ENCODE measurements at places on chromosomes 1 and 21. TPM values are rescaled to one million over a fixed set of nuclear protein-coding genes. Genes with fewer than 3 reads are reported as not detected.

DNA sequence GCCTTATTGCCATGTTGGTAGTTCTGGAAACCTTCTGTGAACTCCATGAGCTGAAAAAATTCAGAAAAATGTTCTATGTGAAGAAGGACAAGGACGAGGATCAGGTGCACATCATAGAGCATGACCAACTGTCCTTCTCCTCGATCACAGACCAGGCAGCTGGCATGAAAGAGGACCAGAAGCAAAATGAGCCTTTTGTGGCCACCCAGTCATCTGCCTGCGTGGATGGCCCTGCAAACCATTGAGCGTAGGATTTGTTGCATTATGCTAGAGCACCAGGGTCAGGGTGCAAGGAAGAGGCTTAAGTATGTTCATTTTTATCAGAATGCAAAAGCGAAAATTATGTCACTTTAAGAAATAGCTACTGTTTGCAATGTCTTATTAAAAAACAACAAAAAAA is 57.4 kb downstream of the KCNK1 start:
- H3K36me3 ChIP-seq, result no peaks in the 10 kb centered on the region
- no peaks in the 10 kb centered on the region for H3K27me3 ChIP-seq
- no peaks in the 10 kb centered on the region for H3K4me1 ChIP-seq
- no peak overlapping the region for H3K27ac ChIP-seq
- H3K4me3 ChIP-seq, result no peak overlapping the region

- no peaks in the 10 kb centered on the region for H3K27me3 ChIP-seq
- H3K4me3 ChIP-seq, result no peak overlapping the region
- no peaks in the 10 kb centered on the region for H3K36me3 ChIP-seq
- no peak for DNase-seq
Observed at GRCh38 chr1:169112241-169112640, 5.8 kb downstream of the ATP1B1 start.

DNA sequence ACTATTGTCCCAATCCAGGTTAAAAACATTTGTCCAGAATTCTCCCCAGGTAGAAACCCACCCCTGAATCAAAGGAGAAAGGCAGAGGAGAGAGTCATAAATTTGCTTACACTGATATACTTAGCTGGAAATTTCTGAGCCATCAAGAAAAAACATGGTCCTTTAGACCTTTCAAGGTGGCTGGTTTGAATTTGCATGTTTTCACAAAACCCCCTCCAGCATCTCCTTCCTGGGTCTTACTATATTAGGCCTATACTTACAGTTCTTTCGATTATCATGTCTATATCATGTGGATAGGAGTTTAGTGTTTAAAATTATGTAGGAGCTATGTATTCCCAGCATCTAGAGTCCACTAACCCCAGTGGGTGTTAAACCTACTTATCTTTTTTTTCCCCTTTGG is 178.2 kb downstream of the PLPP3 start:
- H3K4me3 ChIP-seq, result no peak overlapping the region
- no peak for DNase-seq
- H3K4me1 ChIP-seq, result no peaks in the 10 kb centered on the region
- no peaks in the 10 kb centered on the region for H3K36me3 ChIP-seq
- H3K27me3 ChIP-seq, result no peaks in the 10 kb centered on the region

GRCh38 chr1:25030012-25030411 is 99.9 kb upstream of the RUNX3 start:
- H3K27me3 ChIP-seq, result no peaks in the 10 kb centered on the region
- no peaks in the 10 kb centered on the region for H3K4me1 ChIP-seq
- H3K4me3 ChIP-seq, result no peak overlapping the region
- no peaks in the 10 kb centered on the region for H3K36me3 ChIP-seq

The ELOVL1 gene
- 16.2 TPM for total RNA-seq

All from uterus (tissue), 4 donors.